ENCODE measurements at places on chromosomes 5 and 9.

GRCh38 chr9:121239071-121239470 lies 28.9 kb upstream of the GSN start:
- no peak for DNase-seq

GRCh38 chr9:125650271-125650737 lies 56.7 kb downstream of the MAPKAP1 start:
- DNase-seq: peak; percentile 96

GRCh38 chr5:58855851-58856739 lies 273.2 kb downstream of the RAB3C start:
- DNase-seq: no peak

- no peak for DNase-seq
Observed at GRCh38 chr5:52562473-52562872, 225.2 kb upstream of the ITGA1 start.

- DNase-seq: no peak
Observed at GRCh38 chr5:114210662-114211061, 151.2 kb upstream of the KCNN2 start.

DNA sequence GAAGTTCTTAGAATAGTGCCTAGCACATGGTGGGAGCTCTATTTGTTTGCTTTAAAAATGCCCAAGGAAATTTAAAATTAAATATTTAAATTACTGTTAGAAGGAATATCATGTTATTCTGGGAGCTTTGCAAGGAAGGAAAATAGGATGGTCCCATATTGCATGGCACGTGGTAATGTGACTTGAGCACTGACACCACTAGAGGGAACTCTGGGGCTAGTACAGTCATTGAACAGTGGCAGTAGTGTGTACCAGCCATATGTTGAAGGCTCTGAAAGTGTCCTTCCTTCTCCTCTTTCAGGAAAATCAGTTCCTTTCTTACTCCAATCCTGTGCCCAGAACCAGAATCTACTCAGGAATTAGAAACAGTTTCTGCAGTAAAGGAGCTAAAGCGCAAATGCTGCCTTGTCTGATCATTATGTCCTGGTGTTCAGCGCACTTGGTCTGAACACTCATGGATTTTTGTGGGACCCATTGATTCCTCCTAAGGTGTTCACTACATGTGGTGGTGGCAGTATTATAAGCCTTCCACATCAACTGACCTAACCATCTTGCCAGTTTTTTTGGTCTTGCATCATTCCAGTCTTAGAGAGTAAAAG lies 54.1 kb downstream of the GDA start:
- peak; percentile 20 for DNase-seq
